GM04503 (cell line): ENCODE measurements at places on chromosomes 4 and X.
A peak's percentile ranks its signal among the peaks of the same experiment; 100 is the strongest.

DNA sequence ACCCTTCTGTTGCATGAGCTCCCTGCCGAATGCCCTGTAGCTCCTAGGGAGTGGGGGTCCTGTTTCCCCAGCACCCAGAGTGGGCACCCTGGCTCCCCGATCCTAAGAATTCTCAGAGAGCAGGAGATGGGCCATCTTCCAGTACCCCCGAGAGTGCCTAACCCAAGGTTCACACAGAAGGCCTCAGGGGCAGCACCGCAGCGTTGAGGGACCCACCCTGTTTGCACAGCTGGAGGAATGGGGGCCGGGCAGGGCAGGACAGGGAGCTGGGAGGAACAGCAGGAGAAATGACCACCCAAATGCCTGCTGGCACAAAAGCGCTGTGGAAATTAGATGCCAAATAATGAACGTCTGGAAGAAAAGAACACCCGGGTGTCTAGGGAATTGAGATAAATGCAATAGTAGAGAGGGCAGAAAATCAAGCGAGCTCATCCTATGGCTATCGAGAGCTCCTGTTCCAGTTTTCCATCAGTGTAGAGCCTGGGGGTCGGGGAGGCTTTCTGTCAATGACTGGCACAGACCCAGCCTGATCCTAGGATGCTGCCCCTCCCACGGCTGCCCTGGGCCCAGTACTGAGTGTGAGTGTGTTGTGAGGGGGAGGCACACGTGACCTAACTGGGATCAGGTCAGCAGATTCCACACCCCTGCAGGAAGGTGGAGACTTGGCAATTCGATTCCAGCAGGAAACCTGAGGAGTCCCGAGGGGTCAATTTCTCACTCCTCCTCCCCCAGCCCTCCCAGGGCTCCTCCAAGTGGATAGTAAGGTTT is 25.7 kb downstream of the SEPTIN6 start:
- DNase-seq: no peak

DNA sequence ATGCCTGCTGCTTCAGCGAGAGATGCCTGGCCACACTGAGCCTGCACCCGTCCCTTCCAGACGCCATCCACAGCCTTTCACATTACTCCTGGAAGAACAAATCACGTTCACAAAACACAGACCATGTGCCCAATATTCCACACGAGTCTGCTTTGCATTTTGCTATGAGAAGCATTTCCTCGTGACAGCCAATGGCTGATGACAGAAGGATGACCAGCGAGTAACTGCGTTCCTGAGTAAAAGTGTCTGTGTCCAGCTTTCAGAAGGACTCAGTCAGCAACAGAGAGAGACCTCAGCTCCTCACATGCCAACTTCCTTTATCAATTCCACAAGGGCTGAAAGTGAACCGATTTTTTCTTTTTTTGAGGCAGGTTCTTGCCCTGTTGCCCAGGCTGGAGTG is 19.5 kb downstream of the NAT8L start:
- no peak for DNase-seq

- DNase-seq: no peak
Observed at GRCh38 chr4:24044610-24045589, 155.1 kb upstream of the PPARGC1A start.

- no peak for DNase-seq
Observed at GRCh38 chr4:139841464-139842195, 176.0 kb downstream of the MGST2 start.

- DNase-seq: no peak
Observed at GRCh38 chrX:15336023-15336413, 695 bp upstream of the PIGA start.

- no peak for DNase-seq
Observed at GRCh38 chr4:112807083-112807482, 170.1 kb downstream of the LARP7 start.

GRCh38 chr4:123443401-123444289 is 47.0 kb downstream of the SPRY1 start:
- DNase-seq: no peak

- DNase-seq: no peak
Observed at GRCh38 chr4:7773401-7774180, 166.1 kb downstream of the AFAP1 start.

DNA sequence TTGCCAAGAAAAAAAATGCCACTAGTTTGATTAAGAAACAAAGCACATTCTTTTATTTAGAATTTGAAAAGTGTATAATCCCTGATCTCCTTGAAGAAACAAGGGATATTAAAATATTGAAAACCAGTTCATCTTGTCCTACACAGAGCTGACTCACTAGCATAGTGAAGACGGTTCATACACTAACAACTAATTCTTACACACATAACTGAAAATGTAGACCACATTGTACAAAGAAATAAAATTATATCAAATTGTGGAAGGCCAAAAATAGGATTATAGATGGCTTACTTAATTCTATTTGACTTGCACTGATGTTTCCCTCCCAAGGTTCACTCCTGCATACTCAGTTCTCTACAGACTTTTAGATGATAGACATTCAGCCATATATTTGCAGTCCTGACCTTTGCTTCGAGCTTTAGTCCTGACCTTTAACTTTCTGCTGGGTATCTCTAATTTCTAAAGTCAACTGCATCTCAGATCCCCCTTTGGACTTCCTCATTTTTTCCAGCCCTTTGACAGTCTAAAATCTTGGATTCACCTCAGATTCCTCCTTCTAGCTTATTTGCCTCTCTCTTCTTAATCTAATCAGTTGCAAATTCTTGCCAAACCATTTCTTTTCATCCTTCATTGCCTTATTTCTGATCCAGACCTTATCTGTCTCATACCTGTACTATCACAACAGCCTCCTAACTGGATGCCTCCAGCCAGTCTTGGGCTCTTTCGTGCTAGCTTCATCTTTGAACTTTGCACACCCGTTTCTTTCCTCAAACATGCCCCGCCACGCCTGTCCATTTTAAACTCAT is 4.5 kb upstream of the WWC2 start:
- DNase-seq: no peak

GRCh38 chr4:30385650-30386049 is 334.5 kb upstream of the PCDH7 start:
- DNase-seq: no peak

- no peak for DNase-seq
Observed at GRCh38 chr4:165385126-165385525, 6.3 kb downstream of the CPE start.

DNA sequence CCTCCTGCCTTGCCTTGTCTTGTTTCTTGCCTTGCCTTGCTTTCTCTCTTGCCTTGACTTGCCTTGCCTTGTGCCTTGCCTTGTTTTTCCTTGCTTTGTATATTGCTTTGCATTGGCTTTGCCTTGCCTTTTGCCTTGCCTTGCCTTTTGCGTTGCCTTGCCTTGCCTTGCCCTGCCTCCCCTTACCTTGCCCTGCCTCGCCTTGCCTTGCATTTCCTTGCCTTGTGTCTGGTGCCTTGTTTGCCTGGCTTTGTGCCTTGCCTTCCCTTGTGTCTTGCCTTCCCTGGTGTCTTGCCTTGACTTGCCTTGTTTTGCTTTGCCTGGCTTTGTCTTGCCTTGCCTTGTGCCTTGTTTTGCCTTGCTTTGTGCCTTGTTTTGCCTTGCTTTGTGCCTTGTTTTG is 89.7 kb downstream of the TAB3 start:
- no peak for DNase-seq

DNA sequence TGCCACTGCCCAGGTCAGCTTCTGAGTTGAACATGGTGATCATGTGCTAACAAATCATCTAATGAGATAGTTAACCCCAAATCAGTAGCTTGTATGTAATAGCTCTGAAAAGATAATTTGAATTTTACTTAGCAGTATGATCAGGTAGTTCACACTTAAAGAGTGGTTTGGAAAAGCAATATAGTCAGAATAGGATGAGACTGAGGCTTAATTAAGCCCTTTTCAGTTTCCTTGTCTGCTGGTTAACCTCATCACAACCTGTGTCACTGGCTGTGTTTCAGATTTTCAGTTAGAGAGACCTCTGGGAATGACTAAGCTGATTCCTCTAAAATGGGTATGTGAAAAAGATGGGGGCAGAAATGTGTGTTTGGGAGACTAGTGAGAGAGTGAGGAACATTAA is 38.1 kb downstream of the GPR174 start:
- DNase-seq: no peak

- DNase-seq: no peak
Observed at GRCh38 chrX:100587861-100588260, 3.1 kb downstream of the TNMD start.

DNA sequence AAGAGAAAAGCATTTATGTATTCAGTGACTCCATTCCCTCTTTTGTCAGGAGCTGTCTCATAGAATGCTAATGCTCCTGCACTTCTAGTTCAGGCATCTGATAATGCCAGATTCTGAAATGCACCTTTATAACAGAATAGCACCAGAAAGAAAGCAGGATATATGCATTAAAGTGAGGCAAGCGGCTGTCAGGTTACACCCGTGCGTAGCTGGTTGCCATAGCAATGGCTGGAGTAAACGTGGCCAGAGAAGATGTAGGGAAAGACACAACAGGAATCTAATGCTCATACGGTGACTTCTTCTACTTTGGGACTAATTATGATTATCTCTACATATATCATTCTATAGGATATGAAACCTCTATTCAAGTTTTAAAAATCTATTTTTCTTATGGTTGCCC is 5.9 kb downstream of the EMCN start:
- DNase-seq: no peak

DNA sequence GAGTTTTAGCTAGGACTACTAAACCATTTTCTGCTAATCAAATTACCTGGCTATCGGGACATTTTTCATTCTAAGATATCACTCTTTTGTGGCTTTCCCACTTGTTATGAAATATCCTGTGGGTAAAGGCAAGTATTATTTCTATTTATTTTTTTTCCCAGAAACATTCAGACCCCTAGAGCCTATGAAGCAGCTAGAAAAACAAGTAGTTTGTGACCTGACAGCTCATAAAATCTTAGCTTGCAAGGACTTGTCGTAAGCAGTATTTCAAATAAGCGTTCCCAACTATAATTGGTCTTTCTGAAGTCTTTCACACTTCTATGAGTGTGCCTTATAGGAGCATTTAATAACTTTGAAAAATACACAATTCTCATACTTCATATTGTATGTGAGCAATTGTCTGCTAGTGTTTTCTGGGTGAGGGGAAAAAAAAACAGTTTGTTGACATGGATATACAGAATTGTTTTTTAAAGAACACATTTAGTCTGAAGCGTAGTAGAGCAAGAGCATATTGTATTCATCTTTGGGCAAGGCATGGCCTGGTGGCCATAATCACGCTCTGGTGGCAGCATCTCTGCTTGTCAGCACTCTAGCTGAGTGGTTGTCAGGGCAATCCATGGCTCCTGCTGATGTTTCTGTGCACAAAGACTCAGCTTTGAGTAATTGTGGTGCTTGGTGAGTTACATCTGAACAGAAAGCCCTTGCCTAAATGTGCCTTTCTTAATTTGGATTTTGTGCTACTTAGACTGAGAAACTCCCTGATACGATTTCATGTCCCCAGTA is 2.6 kb downstream of the MCUB start:
- DNase-seq: no peak

- DNase-seq: no peak
Observed at GRCh38 chr4:19905024-19905423, 346.7 kb upstream of the SLIT2 start.

GRCh38 chr4:85777908-85778631 is 303.1 kb downstream of the ARHGAP24 start:
- no peak for DNase-seq

DNA sequence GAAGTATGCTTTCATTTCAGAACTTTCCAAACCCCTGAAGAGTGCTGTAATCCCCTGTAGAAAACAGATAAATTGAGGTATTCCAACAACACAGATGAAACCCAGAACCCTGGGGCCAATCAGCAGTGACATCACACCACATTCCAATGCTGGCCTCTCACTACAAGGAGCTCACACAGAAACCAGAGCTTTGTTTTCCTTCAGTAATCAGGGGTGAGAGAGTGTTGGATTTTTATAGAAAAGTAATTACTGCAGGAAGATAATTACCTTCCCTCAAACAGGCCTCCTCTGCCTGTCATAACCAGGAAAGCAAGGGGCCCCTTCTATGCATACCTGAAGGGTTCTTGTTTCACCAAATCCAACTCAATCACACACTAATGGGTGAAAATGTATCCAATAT is 246.2 kb downstream of the SCFD2 start:
- DNase-seq: peak; percentile 58

GRCh38 chr4:88158489-88159228 is at the start of gene ABCG2:
Gene ABCG2, minus strand, starts transcription at chr4:88158639. Its CDS starts 18,644 bp downstream, at chr4:88139995.
- no peak for DNase-seq

GRCh38 chr4:162364651-162365050 is 200.9 kb upstream of the FSTL5 start:
- no peak for DNase-seq

- no peak for DNase-seq
Observed at GRCh38 chr4:1974840-1975239, 33.9 kb downstream of the NELFA start.

GRCh38 chrX:76159453-76159852 is 13.4 kb upstream of the PBDC1 start:
- DNase-seq: no peak

GRCh38 chr4:70380578-70380977 is 2.4 kb upstream of the SMR3B start:
- DNase-seq: no peak

GRCh38 chr4:69910016-69910782 is 20.7 kb upstream of the CSN1S1 start:
- no peak for DNase-seq

DNA sequence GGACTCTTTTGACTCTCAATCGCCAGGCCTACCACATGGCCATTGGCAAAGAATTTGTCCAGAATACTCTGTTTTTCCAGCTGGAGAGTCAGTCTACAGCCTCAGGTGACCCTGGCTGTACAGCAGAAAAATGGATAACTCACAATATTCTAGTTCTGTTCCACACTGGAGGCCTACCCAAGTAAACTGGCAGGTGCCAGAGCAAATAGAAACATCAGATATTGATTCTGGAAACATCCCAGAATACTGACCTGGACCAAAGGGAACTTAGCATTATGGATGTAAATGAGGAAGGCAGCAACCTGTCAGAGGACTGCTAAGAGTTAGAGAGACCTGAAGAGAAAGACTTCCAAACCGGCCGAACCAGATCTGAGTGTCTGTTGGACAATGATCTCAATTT is 147.9 kb upstream of the SMAD1 start:
- no peak for DNase-seq

- DNase-seq: no peak
Observed at GRCh38 chr4:9904976-9905587, 116.2 kb downstream of the SLC2A9 start.

GRCh38 chr4:115629270-115629669 is 515.9 kb upstream of the NDST4 start:
- DNase-seq: no peak

GRCh38 chr4:2786152-2786671 is 6.7 kb upstream of the SH3BP2 start:
- DNase-seq: no peak

DNA sequence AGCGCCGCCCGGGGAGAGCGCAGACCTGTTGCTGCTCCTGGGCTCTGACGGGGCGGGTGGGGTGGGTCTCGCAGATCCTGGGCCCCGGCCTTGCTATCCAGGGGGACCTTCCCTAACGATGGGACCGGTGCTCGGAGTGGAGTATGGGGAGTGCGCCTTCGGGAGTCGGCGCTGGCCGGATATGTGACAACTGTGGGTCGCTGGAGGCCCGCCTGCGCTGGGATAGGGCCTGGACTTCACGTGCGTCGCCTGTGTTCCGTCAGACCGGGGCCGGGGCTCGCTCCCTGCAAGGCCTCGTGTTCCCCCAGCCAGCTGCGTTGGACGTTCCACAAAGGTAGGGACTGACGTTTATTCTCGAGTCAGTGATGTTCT is 1.3 kb downstream of the TBL1X start:
- no peak for DNase-seq

GRCh38 chr4:97317671-97318070 is 825.6 kb downstream of the STPG2 start:
- DNase-seq: no peak
